ENCODE measurements at places on chromosomes 6 and 20.

- DNase-seq = no peak
Measured at GRCh38 chr20:45114465-45115385, at the start of gene WFDC5. Gene WFDC5, minus strand, starts transcription at chr20:45115174. Its CDS starts 91 bp downstream, at chr20:45115083.

DNA sequence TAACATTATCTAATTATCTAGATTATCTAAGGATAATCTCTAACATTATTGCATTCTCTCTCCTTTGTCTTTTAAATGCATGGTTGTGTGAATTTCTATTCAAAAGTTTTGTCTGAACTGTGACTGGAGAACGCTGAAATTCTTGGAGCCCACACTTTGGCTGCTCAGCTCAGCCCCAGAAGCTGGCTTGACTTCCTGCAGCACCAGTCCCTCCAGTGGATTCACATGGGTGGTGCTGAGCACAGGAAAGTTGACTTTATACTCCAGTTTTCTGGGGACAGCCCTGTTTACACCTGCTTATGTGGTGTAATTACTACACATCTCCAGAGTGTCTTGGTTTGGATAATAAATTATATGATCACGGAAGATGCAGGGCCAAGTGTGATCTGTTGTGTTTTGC lies 255.1 kb upstream of the NOX3 start:
- no peak for DNase-seq

DNA sequence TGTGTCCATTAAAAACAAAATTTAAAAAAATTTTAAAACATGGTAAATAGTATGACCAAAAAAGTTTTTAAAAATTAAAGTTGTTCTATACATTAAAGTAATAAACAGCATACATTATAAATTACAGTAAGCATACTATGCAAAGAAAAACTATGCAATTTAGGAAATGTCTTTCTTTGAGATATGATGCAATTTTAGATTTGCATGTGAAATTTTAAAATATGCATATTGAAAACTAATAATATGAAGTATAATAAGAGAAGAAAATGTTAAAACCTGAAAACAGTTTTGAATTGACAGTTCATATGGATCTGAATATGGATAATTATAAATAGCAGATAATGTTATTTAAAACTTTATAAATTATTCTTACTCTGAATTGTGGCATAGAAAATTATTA lies 43.1 kb downstream of the ASCC3 start:
- DNase-seq = no peak

DNA sequence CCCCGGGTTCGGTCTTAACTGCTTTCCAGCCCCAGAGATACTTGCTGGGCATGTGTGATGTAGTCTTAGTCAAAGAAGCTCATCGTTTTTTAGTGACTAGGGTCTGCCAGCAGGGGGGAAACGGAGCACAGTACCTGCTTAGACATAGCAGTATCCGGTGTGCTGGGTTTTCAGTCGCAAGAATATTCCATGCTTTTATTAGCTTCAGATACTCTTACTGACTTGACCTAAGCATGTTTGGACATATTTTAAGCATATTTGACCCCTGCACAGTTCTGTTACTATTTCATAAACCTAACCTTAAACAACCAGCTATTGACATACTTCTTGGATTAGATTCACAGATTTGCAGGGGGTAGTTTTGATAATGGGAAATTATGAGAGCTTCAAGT lies 3.0 kb downstream of the E2F3 start:
- DNase-seq = peak; percentile 69

GRCh38 chr6:144090384-144090783 lies 5.0 kb downstream of the SF3B5 start:
- DNase-seq = no peak

- DNase-seq = no peak
Measured at GRCh38 chr20:38917657-38918056, 8.6 kb upstream of the FAM83D start.

Data from fibroblast of the aortic adventitia (primary cell).